SK-MEL-5 (cell line): ENCODE measurements at places on chromosomes 11 and 22. TPM values are rescaled to one million over a fixed set of nuclear protein-coding genes. Genes with fewer than 3 reads are reported as not detected.

- DNase-seq, result peak; percentile 90
These were observed 387.8 kb downstream of the SOX6 start for GRCh38 chr11:15968461-15969130.

DNA sequence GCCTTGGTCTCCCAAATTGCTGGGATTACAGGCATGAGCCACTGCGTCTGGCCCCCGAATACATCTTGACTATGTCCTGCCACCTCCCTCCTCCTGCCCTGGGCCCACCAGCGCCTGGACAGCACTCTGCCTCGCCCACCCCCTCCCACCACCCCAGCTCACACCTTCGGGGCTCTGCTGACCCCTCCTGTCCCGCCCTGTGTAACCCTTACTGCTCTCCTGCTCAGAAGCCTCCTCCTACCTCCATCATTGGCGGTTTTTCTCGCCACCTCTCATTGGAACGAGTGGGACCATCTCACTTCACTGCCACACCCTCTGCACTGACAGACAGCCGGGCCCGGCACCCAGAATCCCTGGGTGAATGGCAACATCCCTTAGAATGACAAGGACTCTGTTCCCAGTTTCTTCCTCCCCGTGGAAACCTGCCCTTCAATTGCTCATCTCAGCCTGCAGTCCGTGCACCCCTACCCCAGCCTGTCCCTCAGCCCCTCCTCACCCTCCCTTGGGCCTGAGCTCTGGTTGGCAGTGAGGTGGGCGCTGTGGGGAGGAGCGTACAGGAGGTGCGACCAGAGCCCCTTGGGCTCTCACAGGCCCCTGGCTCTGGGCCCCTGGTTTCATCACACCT lies 32.2 kb downstream of the LRRC74B start:
- DNase-seq, result no peak

DNA sequence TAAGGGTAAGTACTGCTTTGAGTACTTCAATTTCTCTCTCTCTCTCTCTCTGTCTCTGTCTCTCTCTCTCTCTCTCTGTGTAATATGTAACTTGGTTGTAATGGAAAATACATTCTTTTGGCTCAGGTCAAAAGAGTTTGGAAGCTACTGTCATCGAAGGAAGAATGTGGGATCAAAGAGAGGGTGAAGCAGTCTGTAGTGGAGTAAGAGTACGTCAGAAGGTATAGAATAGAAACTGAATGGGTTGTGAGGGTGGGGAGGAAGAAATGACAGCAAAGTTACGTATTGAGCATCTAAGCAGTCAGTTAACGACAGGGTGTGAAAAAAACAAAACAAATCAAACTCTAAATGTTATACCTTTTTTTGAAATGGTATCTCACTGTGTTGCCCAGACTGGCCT lies 10.0 kb downstream of the NCAM1 start:
- no peak for DNase-seq

DNA sequence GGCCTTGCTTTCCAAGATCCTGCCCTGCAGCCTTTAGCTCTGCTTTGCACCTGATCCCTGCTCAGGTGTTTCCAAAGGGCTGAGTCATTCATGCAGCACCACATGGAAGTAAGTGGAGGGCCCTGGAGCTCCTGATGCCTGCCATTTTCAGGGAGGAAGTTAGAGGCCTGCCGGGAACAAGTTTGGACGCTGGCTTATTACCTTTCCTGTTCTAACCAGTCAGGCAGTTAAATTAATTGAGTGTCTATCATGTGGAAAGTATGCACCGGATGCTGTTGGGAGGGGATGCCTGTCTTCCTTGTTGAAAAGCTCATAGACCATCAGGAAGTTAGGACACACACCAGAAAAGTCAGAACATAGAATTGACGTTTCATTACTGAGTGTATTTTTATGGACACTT lies 73.7 kb upstream of the PLET1 start:
- DNase-seq, result no peak

- DNase-seq, result peak; percentile 91
These were observed 34.7 kb downstream of the MUC15 start for GRCh38 chr11:26537341-26537740.

DNA sequence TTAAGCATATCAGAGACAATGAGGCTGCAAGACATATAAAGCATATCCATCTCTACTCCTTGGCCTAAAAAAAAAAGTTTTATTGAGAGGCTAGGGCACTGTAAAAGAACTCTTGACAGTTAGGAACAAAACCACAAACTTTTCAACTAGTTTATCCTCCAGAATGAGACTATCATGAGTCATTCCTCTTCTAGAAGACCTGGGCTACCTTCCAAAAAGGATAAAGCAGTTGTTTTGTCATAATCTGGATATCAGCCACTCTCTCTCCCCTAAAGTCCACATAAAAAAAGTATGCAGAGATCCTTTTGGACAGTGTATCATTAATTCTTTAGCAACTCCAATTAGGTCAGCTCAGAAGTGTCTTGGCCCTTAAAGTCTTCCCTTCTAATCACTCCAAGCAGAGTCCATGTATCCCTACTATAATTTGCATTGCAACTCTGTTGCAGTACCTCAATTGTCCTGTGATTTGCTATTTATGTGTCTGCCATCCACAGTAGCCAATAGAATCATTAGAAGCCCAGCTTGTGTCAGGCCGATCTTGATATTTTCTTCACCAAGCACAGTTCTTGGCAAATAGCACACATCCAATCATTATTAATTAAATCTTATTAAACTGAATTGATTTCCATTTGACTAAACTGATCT lies 10.4 kb downstream of the OR51T1 start:
- DNase-seq, result peak; percentile 8

DNA sequence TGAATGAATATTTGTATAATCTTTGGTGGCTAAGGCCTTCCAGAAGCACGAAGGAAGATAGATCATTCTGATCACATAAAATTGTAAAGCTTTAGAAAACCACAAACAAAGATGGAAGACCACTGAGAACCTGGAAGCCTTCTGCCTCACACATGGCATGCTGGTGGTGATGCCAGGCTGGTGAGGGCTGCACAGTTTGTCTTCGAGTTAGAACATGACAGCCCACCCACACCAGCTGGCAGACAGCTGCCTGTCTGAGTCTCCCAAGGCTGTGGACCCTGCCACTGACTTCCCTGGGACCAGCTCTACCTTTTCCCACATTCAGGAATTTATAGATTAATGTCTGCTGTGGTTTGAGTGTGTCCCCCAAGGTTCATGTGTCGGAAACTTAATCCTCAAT lies 48.8 kb upstream of the B3GAT1 start:
- DNase-seq, result no peak

DNA sequence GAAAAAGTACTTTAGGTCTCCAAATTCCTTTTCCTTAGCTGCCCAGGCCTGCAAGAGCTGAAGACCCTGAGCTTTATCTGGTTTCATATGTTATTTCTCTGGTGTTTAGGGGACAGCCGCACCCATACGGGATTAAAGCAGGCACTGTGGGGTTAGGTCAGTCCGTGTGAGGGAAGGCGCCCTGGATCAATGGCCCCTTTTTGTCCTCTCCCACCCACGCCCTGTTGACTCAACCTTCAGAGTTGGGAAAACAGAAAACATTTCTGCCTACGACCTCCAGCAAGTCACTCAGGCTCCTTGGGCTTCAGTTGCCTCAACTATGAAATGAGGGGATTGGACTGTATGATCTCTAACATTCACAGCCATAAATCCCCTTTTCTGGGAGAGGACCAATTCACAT lies 55.2 kb upstream of the BARX2 start:
- peak; percentile 55 for DNase-seq

- DNase-seq, result no peak
These were observed 125.1 kb downstream of the TRIM44 start for GRCh38 chr11:35787626-35788025.

GRCh38 chr11:47564933-47565339 lies 463 bp upstream of the PTPMT1 start:
- no peak for DNase-seq

DNA sequence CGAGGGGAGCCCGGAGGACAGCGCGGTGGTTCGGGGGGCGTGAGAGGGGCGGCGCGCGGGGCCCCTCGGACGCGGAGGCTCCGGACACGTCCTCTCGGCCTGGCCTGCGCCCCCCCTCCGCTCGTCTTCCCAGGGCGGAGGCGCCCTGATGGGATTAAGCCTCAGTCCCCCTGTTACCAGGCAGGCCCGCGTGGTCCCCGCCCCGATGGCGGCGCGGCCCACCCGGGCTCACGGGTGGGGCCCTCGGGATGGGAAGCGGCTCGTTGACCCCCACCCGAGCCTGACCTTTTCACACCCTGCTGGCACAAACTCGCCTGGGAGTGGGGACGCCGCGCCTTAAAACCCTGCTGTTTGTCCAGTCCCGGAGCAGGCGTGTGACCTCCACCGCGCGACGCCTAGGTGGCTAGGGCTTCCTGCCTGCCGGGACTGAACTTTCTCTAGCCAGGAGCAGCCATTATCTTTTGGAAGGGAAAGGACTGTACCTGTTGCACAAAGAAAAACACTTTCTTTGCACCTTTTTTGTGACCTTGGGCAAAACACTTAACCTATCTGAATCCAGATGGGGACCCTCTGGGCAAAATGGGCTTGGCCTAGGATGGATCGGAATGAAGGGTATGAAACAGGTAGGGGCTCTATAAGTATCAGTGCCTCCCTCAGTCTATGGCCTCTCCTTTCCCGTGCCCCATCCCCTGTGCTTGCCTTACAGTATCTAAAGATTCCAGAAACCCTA lies 1.0 kb downstream of the KIAA1671 start:
- DNase-seq, result no peak

GRCh38 chr11:72789493-72790131 lies 4.2 kb downstream of the STARD10 start:
- DNase-seq, result no peak

Gene RHBDD3
- total RNA-seq, result 32.3 and 33.4 TPM in 2 replicates

Gene MMP27
- total RNA-seq, result not detected in 2 replicates

Gene MARK2
- total RNA-seq, result 7.8 and 11.2 TPM in 2 replicates

Gene SEC14L6
- total RNA-seq, result not detected in 2 replicates
